ENCODE measurements at places on chromosomes 16 and 17.

DNA sequence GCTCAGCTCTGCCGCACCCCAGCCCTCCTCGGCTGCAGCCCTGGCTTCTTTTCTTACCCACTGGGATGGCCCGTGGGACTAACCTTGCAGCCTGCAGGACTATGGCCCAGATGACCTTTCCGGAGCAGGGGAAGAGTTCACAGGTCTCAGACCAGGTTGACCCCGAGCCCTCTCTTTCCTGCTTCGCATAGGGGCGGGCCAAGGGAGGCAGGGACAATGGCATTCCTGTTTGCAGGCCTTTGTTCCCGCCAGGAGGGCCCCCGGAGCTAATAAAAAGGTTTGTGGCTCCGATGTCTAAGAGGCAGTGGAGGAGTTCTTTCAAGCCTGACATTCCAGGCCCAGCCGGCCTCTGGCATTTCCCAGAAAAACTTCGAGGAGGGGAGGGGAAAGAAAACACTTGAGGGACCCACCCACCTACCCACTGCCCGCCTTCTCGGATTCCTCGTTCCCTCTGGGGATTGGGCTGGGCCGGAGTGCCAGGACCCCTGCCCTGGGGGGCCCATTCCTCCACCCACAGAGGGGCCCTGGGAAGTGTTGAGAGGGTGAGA, 5.8 kb upstream of the SOCS3 start:
- no peak for DNase-seq

GRCh38 chr16:86958423-86958822, 358.8 kb downstream of the C16orf95 start:
- DNase-seq, result no peak

DNA sequence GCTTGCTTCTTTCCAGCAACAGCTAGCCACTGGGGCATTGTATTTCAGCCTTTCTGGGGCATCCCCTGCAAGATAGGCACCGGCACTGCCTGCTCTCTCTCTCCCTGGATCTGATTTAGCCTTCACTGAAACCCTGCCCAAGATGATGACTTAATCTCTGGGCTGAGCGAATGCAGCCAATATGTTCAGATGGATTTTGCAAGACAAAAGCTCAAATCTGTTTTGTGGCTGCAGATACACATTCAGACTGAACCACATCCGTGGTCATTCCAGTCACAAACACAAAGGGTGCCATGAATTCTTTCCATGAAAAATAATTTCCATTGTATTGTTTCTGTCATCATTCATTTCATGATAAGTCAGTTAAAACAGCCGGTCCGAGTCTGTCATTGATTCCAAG, 24.2 kb downstream of the SOST start:
- DNase-seq, result peak; percentile 68

DNA sequence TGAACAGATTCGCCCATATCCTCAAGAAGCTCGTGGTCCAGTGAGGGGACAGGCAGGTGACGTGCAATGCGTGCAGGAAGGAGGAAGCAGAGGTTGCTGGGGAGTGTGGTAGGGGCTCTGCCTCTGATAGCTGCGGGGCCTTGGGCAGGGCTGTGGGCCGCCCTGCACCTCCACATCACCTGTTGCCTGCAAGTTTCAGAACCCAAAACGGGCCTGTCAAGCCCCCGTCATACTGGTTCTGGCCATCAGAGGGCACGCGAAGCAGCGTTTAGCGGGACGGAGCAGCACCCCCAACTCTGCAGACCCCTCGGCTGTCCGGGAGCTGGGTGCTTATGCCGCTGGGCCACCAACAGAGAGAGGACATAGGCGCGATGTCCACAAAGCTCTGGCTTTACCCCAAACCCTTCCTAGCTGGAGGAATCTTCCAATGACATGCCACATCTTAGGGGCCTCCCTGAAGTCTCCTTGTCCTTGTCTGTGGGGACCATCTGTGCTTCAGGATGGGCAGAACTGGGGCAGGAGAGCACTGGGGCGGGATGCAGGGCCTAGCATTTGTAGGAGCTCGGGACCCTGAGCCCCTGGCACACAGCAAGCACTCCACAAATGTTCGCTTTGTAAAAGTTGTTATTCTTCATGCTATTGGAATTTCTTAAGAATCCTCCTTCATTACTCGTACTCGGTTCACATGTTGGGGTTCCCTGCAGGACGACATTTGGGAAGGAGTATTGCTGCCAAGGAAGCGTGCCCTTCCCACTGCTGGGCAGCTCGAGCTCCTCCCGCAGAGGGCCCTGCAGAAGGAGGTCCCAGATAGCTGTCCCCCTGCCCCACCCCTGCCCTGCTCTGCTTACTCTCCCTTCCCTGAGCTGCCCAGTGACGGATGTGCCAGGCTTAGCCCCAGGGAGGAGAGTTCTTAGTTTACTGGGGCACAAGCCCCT, 64.3 kb downstream of the CNGB1 start:
- DNase-seq, result no peak

DNA sequence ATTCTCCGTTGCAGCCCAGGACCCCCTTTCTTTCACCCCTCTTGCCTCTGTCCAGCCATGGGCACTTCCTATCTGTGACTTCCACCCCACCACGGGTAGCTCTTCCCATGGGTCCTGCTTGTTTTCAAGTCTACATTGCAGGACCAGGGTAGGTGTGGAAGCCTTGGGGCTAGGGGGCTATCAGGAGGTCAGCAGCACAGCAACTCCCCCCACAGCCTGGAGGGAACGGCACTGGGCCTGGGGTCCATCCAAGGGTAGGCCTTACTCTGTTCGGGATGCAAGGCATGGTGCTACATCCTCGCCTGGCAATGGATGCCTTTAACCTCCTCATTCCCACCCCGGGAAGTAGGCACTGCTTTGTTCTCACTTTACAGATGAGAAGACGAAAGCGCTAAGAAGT, 109.3 kb downstream of the IRX5 start:
- no peak for DNase-seq

DNA sequence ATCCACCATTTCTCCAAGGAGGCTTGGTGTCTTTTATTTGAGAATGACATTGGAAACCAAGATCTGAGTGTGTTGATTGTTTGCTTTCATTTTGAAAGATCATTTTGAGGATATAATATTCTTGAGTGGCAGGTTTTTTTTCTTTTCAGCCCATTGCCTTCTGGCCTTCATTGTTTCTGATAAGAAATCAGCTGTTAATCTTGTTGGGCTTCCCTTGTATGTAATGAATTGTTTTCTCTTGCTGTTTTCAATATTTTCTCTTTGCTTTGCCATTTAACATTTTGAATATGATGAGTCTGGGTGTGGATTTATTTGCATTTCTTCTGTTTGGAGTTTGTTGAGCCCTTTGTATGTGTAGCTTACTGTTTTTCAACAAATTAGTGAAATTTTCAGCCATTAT, 22.0 kb downstream of the PRSS54 start:
- DNase-seq, result no peak

DNA sequence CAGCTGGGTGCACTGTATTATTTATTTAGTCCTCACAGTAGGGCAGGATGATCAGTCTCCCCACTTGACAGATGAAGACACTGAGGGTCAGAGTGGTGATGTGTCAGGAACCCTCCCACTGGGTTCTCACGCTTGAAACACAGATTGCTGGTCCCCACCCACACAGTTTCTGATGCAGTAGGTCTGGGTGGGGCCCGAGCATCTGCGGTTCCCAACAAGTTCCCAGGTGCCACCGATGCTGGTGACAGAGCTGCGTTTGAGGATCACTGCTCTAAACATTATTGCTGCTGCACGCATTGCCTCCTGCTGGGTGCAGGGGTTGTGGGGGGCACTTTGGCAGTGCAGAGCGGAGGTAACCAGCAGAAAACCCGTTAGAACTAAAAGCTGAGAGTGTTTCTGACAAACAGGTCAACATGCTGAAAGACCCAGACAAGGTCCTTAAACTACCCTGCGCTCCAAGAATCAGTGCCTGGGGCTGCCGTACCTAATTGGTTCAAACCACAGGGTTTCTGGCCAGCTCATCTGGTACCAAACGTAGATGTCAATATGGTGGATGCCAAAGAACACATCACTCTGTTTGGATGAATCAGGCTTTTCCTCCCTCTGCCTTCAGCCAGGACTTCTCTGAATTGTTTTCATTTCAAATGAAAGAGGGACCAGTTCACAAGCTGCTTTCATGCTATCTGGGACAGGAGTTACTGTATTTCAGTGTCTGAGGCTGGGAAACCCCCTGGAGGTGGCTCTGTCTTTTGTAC, 76.0 kb downstream of the ABCC1 start:
- DNase-seq, result peak; percentile 60

DNA sequence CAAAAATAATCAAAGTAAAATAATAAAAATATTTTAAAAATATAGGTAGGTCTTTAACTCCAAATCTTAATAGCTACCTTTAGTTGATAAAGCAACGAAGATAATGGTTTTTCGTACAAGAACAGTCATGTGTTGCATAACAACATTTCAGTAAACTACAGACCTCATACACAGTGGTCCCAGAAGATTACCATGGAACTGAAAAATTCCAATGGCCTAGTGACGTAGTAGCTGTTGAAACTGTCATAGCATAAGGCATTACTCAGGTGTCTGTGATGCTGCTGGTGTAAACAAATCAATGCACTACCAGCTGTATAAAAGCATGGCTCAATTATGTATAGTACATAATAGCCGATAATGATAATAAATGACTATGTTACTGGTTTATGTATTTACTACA, 43.9 kb downstream of the CREBBP start:
- DNase-seq, result no peak

DNA sequence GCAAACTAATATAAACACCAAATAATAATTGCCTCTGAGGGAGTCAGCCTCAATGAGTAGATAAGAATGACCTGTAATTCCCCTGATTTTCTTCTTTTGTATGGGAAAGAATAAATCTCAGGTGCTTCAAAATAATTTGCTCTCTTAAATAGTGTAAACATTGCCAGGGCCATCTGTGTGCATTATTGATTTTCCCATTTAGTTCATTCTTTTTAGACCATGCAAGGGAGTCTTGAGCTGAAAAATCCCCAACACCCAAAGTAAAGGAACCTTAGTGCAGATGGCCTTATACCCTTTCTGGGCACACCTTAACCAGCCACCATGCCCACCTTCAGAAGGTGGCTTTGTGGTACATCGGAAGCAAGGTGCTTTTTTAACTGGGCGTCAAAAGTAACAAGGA, 267.2 kb downstream of the TMEM114 start:
- DNase-seq, result no peak

- DNase-seq, result no peak
Observed at GRCh38 chr16:85535352-85536072, 77.6 kb upstream of the GSE1 start.

- DNase-seq, result no peak
Observed at GRCh38 chr17:74201250-74201649, 2.2 kb upstream of the RPL38 start.

DNA sequence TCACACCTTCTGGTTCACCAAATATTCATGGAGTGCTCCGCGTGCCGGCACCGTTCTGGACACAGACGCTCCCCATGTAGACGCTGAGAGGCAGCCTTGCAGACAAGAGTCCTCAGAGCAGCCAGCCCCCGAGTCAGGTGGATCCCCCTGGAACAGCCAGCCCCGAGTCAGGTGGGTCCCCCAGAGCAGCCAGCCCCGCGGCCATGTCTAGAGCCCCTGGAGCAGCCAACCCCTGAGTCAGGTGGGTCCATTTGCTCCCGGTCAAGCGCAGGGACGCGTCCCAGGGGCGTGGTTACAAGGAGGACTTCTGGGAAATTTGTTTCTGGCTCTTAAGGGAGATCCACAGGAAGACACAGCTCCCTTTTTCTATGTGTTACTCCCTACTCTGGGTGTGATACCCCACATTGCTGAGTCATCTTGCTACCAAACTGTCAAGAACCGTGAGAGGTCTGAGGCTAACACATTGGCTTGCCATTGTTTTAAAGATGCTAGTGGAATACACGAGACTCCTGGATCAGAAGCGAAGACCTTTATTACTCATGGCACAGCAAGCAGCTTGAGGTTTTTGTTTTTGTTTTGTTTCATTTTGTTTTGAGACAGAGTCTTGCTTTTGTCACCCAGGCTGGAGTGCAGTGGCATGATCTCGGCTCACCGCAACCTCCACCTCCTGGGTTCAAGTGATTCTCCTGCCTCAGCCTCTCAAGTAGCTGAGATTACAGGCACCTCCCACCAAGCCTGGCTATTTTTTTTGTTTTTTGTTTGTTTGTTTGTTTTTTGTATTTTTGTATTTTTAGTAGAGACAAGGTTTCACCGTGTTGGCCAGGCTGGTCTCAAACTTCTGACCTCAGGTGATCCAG, 43.3 kb upstream of the CBFA2T3 start:
- DNase-seq, result no peak

- DNase-seq, result no peak
Observed at GRCh38 chr17:4008082-4008435, 43.8 kb upstream of the ATP2A3 start.

All from NCI-H226 (cell line).